Activated CD4-positive, alpha-beta T cell treated with anti-CD3 and anti-CD28 coated beads, Interleukin-2, amount 10 ng/mL, durations not matched to agents 7 days and 5 days (primary cell): ENCODE measurements at places on chromosomes 11 and 22. TPM values are rescaled to one million over a fixed set of nuclear protein-coding genes. Genes with fewer than 3 reads are reported as not detected.

The KIF18A gene
- total RNA-seq, result 31.8 TPM

The TRIM22 gene
- total RNA-seq, result 317 TPM

The TRPM5 gene
- total RNA-seq, result not detected

GRCh38 chr11:3123305-3123704, 41.8 kb downstream of the OSBPL5 start:
- no peak for DNase-seq

- no peak for DNase-seq
These were observed 23.8 kb upstream of the OAF start for GRCh38 chr11:120186774-120187591.
